Activated T-cell treated with anti-CD3 and anti-CD28 coated beads for 48 hours (primary cell): ENCODE measurements at places on chromosomes 11 and 22.

DNA sequence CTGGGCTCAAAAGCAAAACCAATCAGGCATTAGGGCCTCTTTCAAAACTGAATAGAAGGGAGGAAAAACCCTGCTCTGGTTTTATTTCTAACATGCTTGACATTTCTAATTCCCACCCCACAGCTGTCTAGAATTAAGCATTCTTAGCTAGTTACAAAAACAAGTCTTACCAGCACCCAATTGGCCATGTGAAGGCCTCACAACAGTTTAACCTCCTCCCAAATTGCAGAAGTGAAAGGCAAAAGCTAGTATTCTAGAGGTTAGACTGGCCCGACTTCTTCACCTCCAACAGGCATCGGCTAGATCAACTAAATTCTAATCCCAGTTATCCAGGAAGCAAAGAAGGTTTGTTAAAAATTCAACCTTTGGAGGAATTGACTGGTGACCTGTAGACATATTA is 6.5 kb downstream of the SF1 start:
- no peak for DNase-seq

- DNase-seq, result no peak
These were observed 16.9 kb downstream of the GAB2 start for GRCh38 chr11:78400702-78401101.

GRCh38 chr22:19638282-19639015 is 75.9 kb upstream of the SEPTIN5 start:
- DNase-seq, result no peak

- DNase-seq, result peak; percentile 79
These were observed 36.6 kb upstream of the VPREB1 start for GRCh38 chr22:22207845-22208564.

GRCh38 chr22:41949297-41949965 is 2.5 kb upstream of the CENPM start:
- no peak for DNase-seq

DNA sequence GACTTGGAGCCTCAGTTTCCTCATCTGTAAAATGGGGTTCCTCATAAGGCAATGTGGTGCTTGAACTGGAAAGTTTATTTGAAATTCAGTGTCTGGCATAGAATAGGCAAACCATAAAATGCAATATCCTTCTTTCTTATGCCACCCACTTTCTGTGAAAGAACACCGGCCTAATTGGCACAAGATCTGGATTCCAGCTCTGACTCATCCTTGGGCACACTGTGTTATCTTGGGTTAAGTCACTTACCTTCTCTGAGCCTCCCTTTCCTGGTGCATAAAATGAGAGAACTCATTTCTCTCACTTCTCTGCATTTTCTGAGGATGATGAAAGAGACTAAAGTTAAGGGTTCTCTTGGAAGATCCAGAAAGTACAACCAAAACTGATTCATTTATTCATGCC is 5.1 kb downstream of the INSC start:
- no peak for DNase-seq

GRCh38 chr11:2537010-2537705 is 92.3 kb downstream of the KCNQ1 start:
- DNase-seq, result no peak

GRCh38 chr11:57175478-57175877 is 6.3 kb upstream of the LRRC55 start:
- no peak for DNase-seq

- no peak for DNase-seq
These were observed 87.2 kb downstream of the KIAA1671 start for GRCh38 chr22:25039754-25040153.

GRCh38 chr11:123356539-123356938 is 73.5 kb upstream of the GRAMD1B start:
- DNase-seq, result peak; percentile 46

- DNase-seq, result no peak
These were observed 36.0 kb upstream of the ACCSL start for GRCh38 chr11:44011797-44012196.

GRCh38 chr22:33766091-33766490 is 154.2 kb downstream of the LARGE1 start:
- no peak for DNase-seq

DNA sequence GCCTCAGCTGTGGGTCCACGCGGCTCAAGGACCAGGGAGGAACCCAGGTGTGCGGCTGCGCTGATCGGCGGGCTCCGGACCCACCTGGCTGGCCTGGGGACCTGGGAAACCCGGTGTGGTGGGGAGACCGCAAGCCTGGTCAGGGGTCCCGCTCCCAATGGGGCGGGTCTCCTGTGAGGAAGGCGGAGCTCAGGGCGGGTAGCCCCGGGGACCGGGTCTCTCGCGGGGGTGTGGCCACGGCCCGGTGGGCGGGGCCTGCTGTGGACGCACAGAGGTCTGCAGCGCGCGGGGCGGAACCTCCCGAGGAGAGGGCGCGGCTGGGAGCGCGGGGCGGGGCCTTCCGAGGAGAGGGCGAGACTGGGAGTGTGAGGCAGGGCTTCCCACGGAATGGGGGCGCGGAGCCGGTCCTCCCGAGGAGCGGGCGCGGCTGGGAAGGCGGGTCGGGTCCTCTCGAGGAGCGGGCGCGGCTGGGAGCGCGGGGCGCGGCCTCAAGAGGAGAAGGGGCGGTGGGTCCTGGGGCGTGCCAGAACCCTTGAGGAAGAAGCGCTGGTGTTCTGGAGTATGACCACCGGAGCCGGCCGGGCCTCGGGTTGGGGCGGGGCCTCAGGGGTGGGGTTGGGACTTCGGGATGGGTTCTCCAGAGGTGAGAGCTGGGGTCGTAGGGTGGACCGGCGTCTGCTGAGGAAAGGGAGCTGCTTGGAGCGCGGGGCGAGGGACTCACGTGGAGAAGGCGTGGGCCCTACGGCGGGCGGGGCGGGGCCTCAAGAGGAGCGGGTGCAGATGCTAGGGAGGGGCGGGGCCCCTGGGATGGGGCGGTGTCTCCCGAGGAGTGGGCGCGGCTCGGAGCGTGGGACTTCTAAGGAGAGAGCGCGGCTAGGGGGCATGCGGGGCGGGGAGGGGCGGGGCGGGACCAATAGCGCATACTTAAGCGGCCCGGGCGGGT is 20.8 kb downstream of the DGCR6L start:
- DNase-seq, result peak; percentile 87

- DNase-seq, result no peak
These were observed 688.4 kb downstream of the CNTN5 start for GRCh38 chr11:99708928-99709672.

- no peak for DNase-seq
These were observed 64.7 kb upstream of the RRAS2 start for GRCh38 chr11:14423633-14424032.

DNA sequence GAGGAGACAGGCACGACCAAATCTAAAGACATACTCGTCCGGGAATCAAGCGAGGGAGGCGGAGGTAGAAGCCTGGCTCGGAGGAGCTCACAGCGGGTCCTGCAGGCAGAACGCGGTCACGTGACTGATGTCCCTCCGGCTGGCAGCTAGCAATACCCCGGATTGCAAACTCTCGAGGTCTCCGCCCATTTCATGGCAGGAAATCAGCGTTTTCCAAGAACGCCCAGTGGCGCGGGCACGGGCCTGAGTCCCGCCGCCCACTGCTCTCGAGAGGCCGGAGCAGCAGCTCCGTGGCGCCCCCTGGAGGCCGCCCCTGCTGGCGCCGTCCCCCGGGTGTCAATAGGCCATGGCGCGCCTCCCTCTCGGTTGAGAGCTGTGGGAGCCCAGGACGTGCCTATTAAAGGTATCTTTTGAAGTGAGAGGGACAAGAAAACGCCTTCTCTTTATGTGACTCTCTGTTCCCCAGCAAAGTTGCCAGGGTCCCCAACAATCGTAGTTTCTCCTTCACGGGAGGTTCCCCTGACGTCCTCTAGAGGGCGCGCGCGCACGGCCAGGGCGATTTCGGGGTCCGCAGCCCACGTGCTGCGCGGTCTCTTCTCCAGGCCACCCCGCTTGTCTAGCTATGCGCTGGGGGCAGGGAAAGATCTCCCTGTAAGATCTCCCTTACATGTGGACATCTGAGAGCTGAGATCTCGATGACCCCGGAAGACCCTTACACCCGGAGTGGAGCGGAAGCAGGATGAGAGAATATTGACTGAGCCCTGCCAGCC is 37.3 kb upstream of the RBFOX2 start:
- peak; percentile 74 for DNase-seq

DNA sequence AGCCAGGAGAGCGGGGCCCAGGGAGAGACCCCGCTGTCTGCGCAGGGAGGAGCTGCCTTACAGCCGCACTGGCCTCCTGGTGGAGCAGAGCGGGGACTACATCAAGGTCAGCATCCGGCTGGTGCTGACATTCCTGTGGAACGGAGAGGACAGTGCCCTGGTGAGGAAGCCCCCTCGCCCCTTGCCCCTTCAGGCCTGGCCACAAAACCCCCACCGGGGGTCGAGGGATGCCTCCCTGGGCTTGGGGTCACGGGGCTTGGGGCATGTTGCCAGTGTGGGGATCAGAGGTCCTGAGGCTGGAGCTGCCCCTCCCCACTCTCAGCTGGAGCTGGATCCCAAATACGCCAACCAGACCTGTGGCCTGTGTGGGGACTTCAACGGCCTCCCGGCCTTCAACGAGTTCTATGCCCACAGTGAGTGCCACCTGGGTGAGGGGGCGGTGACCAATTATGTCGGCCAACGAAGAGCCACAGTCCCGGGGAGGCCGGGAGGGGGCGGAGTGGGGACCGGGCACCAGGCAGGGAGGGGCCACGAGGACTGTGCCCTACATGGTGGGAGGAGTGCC is 4.2 kb downstream of the MUC5B start:
- DNase-seq, result no peak

GRCh38 chr11:116073854-116074837 is 569.9 kb upstream of the CADM1 start:
- DNase-seq, result no peak

GRCh38 chr11:92931746-92932422 is 37.6 kb upstream of the MTNR1B start:
- no peak for DNase-seq

- DNase-seq, result peak; percentile 29
These were observed 3.2 kb downstream of the ARVCF start for GRCh38 chr22:20013382-20013871.

DNA sequence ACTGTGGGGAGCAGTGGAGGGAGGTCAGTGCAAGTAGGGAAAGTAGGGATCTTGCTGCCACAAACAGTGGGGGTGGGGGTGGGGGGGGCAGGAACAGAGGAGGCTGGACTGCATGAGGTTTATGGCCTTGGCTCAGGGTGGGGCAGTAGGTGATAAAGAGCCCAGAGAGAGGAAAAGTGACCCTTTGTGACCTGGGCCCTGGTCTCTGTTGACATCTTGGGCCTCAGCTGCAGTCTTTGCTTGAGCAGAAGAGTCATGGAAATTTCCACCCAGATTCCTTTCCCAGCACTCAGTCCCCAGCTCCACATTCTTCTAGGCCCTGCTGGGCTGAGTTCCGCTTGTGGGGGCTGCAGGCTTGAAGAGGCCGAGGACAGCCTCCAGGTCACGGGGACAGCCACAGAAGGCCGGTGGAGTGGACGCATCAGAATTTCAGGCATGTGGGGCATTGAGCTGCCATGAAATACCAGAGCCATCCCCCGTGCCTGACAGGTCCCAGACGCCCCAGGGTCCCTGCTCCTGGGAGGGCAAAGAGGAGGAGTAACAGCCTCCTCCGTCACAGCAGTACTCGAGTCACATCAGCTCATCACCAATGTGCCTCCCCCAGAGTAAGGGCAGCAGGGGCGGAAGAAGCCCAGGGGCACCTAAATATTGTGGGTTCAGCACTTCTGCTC is 9.7 kb upstream of the MALAT1 start:
- no peak for DNase-seq

- no peak for DNase-seq
These were observed 57.9 kb downstream of the NECTIN1 start for GRCh38 chr11:119671051-119671450.

DNA sequence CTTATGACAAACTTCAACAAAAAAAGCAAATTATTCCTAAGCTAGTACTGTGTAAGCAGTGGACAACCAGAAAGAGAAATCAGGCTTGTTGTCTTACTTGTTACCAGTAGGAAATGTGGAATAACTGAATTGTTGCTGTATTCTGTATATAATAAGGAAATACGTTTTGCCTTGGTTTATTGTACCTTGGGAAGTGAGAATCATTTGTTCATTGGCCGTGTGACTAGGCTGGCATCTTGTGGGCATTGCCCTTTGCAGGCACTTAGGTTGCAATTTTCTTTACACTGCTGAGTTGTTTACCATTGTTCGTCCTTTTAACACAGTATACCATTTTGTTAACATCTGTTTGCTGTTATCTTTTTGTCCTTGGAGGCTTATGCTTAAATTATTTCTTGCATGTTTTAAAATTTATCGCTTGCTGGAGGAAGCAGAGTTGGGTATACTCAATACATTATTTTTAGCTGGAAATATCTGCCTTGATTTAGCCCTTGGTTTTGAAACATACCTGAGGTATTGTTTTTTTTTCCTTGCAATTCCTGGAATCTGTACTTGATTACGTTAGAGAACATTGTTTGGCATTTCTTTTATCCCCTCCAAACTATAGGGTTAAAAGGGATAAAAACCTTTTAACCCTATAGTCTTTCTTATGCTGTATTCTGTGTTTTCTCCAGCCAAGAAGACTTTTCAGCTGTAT is 109.3 kb downstream of the DDX10 start:
- DNase-seq, result no peak

DNA sequence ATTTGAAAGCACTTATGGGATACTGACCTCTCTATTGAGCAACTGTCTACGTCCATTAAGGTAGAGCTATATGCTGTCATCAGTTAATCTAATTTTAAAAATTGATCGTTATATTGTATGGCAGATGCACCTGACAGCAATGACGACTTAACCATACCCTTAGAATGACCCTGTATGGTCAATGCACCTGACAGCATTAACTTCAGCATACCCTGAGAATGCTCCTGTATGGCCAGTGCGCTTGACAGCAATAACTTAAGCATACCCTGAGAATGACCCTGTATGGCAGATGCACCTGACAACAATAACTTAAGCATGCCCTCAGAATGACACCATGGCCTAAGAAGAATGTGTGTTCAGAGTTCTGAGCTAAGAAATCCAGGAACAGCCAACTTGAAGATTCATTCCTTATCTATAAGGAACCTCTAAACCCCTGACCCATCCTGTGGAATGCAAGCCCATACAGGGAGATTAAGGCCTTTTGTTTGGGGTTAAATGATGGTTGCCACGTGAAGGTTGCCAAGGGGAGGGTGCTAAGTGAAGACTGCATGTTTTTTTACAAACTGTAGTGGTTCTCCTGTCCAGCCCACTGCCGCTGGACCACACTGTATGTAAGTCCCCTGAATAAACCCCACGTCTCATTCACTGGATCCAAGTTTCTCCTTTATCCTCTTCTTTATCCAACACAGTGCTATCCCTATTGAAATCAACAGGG is 138.3 kb downstream of the GUCY1A2 start:
- no peak for DNase-seq

GRCh38 chr11:128711136-128711535 is 17.3 kb downstream of the FLI1 start:
- DNase-seq, result no peak

DNA sequence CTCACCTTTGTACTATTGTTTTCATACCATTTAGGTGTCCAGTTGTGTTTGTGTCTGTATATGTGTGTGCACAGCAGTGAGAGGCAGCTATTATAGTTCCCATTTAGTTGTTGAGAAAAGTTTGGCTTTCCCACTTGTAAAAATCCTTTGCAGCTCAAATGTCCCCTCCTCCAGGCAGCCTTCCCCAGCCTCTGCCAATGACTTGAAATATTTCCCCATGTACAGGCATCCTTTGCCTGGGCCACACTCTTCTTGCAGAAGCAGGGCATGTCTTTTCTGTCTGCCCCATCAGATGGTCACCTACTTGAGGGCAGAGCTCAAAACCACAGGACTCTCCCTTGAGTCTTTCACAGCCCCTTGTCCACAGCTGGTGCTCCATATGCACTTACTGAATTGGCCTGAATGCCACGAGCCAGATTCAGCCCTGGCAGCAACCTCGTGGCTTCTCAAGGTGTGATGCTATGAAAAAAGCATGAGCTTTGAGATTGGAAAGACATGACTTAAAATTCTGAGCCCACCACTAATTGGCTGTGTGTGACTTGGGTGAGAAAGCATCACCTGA is 39.3 kb downstream of the MYEOV start:
- no peak for DNase-seq
